ENCODE measurements at places on chromosomes 4 and X. TPM values are rescaled to one million over a fixed set of nuclear protein-coding genes. Genes with fewer than 3 reads are reported as not detected.

DNA sequence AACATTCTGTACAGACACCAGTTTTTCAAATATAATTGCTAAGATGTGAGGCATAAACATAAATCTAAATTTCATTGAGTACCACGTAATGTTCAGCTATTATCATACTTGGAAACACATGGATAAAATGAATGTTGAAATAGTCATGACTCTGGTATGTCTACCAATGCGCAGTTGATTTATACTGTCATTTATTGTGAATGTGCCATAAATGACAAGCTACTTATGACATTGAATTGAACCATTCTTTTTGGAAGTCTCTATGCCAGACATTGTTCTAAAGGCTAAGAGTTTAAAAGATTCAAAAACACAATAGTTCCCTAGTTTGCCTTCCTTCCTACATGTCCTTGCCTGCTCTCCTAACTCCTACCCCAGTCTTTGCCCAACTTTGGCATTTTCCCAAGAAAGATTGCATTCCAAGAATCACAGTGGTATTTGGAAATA, 96.6 kb upstream of the DMD start:
- DNase-seq = no peak
- no peaks in the 10 kb centered on the region for H3K4me1 ChIP-seq
- no peak overlapping the region for H3K4me3 ChIP-seq

- H3K27me3 ChIP-seq = no peaks in the 10 kb centered on the region
- no peak for DNase-seq
- H3K4me1 ChIP-seq = no peaks in the 10 kb centered on the region
- H3K27ac ChIP-seq = no peak overlapping the region
- H3K36me3 ChIP-seq = no peaks in the 10 kb centered on the region
These were observed 15.2 kb upstream of the CNOT6L start for GRCh38 chr4:77834403-77834802.

- H3K4me3 ChIP-seq = no peak overlapping the region
- H3K4me1 ChIP-seq = no peaks in the 10 kb centered on the region
- H3K27ac ChIP-seq = no peak overlapping the region
- DNase-seq = no peak
- H3K27me3 ChIP-seq = no peaks in the 10 kb centered on the region
- H3K36me3 ChIP-seq = no peaks in the 10 kb centered on the region
These were observed 1800.8 kb upstream of the PCDH10 start for GRCh38 chr4:131348263-131348662.

DNA sequence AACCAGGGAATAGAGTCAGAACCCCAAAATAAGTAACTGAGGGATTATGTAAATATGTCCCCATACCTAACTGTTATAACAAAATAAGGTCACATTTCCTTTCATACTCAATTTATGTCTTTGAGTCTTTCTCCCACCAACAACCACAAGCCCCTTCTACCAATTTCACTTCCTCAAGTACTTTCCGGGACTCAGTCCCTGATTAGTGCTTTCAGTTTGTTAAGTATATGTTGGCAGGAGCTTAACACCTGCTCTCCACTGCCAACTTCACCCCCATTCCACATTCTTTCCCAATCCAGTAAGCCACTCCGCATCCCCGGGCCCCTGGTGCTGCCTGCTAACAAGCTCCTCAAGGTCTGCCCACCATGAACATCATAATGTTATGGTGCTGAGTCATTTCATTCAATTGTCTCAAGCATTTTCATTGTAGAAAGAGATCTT, 71.3 kb upstream of the SPRY1 start:
- no peaks in the 10 kb centered on the region for H3K4me1 ChIP-seq
- DNase-seq = no peak
- no peaks in the 10 kb centered on the region for H3K27me3 ChIP-seq
- H3K36me3 ChIP-seq = no peaks in the 10 kb centered on the region

- no peak for DNase-seq
- peak overlapping the region; percentile 64 for H3K4me3 ChIP-seq
- no peaks in the 10 kb centered on the region for H3K27me3 ChIP-seq
- H3K27ac ChIP-seq = no peak overlapping the region
- H3K4me1 ChIP-seq = peaks cover 23% of the 10 kb centered on the region
- H3K36me3 ChIP-seq = no peaks in the 10 kb centered on the region
These were observed 1.1 kb upstream of the TMEM164 start for GRCh38 chrX:110001740-110002299.

GRCh38 chr4:182901337-182901736, 15.8 kb downstream of the DCTD start:
- no peak for DNase-seq
- H3K27ac ChIP-seq = no peak overlapping the region
- H3K27me3 ChIP-seq = no peaks in the 10 kb centered on the region
- H3K4me1 ChIP-seq = no peaks in the 10 kb centered on the region
- H3K4me3 ChIP-seq = no peak overlapping the region

DNA sequence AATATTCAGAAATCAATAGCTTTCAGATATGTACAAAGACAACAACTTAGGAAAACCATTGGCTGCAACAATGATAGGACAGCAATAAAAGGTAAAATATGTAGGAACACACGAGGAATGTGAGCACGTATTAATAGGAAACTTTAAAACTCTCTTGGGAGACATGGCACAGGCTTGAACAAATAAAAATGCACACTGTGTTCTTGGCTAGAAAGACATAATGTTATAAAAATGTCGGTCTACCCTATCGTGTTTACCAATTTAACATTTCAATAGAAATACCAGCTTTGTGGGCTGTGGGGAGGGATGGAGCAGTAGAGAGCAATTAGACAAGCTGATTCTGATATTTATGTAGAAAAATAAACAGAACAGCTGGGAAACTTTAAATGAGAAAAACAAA, 69.0 kb upstream of the FAM9B start:
- H3K27ac ChIP-seq = no peak overlapping the region
- H3K36me3 ChIP-seq = no peaks in the 10 kb centered on the region
- H3K4me3 ChIP-seq = no peak overlapping the region
- no peak for DNase-seq

DNA sequence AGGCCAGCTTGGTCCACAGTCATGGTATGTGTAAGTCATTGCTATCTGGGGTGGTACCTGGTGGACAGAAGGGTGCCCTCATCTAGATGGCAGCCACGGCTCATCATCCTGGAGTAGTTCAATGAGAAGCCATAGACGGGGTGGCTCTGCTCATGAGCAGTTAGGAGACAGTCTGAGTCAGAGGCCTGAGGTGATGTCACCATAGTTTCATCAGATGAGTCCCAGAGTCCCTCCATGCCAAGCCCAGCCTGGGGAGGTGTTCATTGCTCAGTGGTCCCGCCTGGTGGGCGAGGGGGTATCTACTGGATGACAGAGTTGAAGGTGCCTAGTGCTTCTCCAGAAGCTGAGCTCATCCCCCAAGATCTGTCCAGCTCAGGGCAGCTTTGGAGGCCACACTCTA, 49.8 kb downstream of the DLG3 start:
- H3K27ac ChIP-seq = no peak overlapping the region
- H3K27me3 ChIP-seq = no peaks in the 10 kb centered on the region
- no peak for DNase-seq
- no peaks in the 10 kb centered on the region for H3K4me1 ChIP-seq
- H3K4me3 ChIP-seq = no peak overlapping the region

GRCh38 chr4:79315891-79316290, 10.0 kb downstream of the NAA11 start:
- no peak overlapping the region for H3K4me3 ChIP-seq
- no peak for DNase-seq
- no peaks in the 10 kb centered on the region for H3K4me1 ChIP-seq
- H3K27me3 ChIP-seq = no peaks in the 10 kb centered on the region
- H3K27ac ChIP-seq = no peak overlapping the region

GRCh38 chr4:92251711-92252110, 52.1 kb upstream of the GRID2 start:
- no peaks in the 10 kb centered on the region for H3K36me3 ChIP-seq
- no peak for DNase-seq
- no peak overlapping the region for H3K27ac ChIP-seq
- H3K4me1 ChIP-seq = no peaks in the 10 kb centered on the region

DNA sequence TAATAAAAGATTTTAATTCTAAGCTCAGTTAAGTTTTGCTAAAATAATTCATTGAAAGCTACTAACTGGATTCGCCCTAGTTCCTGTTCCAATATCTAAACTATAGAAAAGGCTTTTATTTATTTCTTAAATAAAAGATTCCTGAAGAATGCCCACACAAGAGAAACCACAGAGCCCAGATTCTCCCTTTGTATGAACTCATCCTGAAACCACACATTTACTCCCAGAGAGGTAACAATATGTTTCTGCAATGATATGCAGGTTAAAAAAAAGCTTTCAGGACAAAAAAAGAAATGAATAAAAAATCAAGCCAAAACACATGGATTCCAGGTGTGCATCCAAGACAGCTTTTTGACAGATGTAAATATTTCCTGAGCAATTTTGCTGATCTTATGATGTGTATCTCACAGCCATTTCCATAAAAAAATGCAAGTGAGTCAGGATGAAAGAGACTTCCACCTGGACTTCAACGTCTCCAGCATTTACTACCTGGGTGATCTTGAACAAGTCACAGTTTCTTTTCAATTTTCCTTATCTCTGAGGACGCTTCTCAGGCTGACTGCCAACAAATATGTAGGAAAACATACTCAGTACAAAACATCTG, 234.4 kb upstream of the FAT1 start:
- no peak overlapping the region for H3K27ac ChIP-seq
- no peaks in the 10 kb centered on the region for H3K36me3 ChIP-seq
- H3K4me3 ChIP-seq = no peak overlapping the region

GRCh38 chrX:102723456-102723855, 2.9 kb downstream of the GPRASP3 start:
- no peaks in the 10 kb centered on the region for H3K36me3 ChIP-seq
- DNase-seq = no peak
- no peaks in the 10 kb centered on the region for H3K27me3 ChIP-seq
- H3K27ac ChIP-seq = no peak overlapping the region
- no peak overlapping the region for H3K4me3 ChIP-seq

DNA sequence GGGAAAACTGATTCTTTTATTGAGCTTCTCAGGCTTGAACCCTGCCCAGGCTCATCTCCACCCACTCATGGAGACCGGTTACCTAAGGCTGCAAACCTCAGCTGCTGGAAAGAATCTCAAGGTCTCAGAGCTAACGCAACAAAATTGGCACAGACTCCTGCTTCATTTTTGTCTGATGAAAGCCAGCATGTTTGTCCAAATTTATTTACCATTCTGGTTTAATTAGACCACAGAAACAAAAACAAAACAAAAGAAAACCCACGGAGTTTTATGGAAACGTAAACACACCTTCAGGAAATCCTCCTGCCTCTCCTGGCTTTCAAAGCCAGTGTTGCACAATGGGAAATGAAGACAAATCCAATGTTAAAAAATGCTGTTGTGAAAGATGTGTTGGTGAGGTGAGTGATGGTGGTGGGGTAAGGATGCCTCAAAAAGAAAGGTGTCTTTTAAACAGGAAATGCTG, 56.4 kb upstream of the PDLIM3 start:
- DNase-seq = no peak
- no peak overlapping the region for H3K4me3 ChIP-seq
- H3K4me1 ChIP-seq = peaks cover 6% of the 10 kb centered on the region
- no peaks in the 10 kb centered on the region for H3K36me3 ChIP-seq
- H3K27me3 ChIP-seq = no peaks in the 10 kb centered on the region

GRCh38 chr4:127575888-127576287, 56.9 kb upstream of the INTU start:
- H3K4me1 ChIP-seq = no peaks in the 10 kb centered on the region
- H3K36me3 ChIP-seq = no peaks in the 10 kb centered on the region
- no peak overlapping the region for H3K27ac ChIP-seq
- no peak overlapping the region for H3K4me3 ChIP-seq
- DNase-seq = no peak

- no peaks in the 10 kb centered on the region for H3K36me3 ChIP-seq
- H3K27ac ChIP-seq = no peak overlapping the region
- peak; percentile 37 for DNase-seq
- no peaks in the 10 kb centered on the region for H3K27me3 ChIP-seq
These were observed 90.2 kb downstream of the FAM53A start for GRCh38 chr4:1593881-1594345.

DNA sequence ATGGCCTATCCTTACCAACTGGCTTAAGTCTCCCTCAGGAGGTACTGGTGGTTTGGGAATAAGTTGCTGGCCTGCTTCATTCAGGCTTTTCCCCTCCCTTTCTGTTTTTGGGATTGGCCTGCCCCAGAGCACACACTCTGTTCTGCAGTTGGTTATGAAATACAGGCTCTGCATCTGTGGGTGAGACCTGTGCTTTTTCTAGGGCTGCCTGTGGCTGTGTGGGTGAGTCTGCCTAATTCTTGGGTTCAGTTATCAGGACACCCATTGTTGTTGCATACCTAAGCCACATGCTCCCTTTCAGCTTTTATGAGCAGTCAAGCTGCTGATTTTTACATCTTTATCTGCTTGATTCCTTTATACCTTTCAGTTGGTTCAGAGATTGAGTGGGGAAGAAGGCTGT, 19.0 kb upstream of the CWH43 start:
- H3K36me3 ChIP-seq = no peaks in the 10 kb centered on the region
- DNase-seq = no peak
- H3K4me3 ChIP-seq = no peak overlapping the region
- no peaks in the 10 kb centered on the region for H3K27me3 ChIP-seq
- no peaks in the 10 kb centered on the region for H3K4me1 ChIP-seq

DNA sequence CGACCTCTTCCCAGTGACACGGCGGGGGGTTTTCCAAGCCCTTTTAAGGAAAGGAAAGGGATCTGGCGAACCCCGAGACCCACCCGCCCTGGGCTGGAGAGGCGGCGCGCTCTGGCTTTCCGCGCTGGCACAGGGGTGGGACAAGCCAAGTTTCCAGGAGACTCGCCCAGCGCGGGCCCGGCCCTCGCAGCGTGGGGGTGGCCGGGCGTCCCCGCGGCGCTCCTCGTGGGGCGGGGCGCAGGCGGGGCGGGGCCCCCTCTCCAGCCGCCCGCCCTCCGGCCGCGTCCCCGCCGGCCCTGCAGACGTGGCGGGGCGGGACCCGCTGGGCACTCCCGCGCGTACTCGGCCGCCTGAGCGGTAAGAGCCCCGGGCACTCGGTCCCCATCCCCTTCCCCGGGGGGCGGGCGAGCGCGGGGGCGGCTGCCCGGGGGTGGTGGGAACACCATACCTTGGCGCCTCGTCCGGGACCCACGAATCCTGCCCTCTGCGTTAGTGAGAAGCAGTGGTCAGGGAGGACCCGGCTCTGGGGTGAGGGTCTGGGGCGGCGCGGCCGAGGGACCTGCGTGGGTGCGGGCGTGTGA, at the start of gene FAM114A1:
TSS of gene FAM114A1 (plus strand) at position 329 of the 581 bp plus-strand sequence. CDS start 10,273 bp downstream, outside the sequence.
- peak; percentile 93 for DNase-seq
- H3K4me1 ChIP-seq = peaks cover 14% of the 10 kb centered on the region
- no peaks in the 10 kb centered on the region for H3K36me3 ChIP-seq
- no peaks in the 10 kb centered on the region for H3K27me3 ChIP-seq
- peak within 1 kb of the TSS; percentile 61 for H3K4me3 ChIP-seq

DNA sequence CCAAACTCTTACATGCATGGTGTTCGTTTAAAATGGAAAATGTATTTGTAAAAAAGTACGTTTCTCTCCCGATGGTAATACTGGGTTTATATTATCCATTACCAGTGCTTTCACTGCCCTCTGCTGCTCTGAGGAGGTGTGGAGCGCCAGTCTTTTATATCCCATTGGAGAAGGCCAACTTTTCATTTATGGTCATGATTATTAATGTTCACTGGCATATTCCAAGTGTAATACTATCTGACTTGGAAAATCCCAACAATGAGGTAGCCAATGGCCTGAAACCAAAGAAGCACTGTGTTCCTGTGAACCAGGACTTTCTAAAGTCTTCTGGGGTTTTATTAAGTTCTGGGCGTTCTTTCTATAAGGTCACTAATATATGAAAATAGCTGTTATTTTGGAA, 80.7 kb downstream of the SYNPO2 start:
- no peaks in the 10 kb centered on the region for H3K27me3 ChIP-seq
- no peak overlapping the region for H3K4me3 ChIP-seq

RXFP1 gene
- polyA plus RNA-seq = 0.08 TPM

SATL1 gene
- not detected for polyA plus RNA-seq

HTN3 gene
- not detected for polyA plus RNA-seq

NXF2 gene
- polyA plus RNA-seq = not detected

CTAG1B gene
- polyA plus RNA-seq = not detected

CSAG1 gene
- not detected for polyA plus RNA-seq

SPANXD gene
- not detected for polyA plus RNA-seq

PF4V1 gene
- 1.3 TPM for polyA plus RNA-seq

SPANXN3 gene
- polyA plus RNA-seq = not detected
